ENCODE measurements at places on chromosomes 6 and 20. TPM values are rescaled to one million over a fixed set of nuclear protein-coding genes. Genes with fewer than 3 reads are reported as not detected.

The CD83 gene
- total RNA-seq = 46.9 TPM

The KATNA1 gene
- total RNA-seq = 21.9 TPM

The GSTA2 gene
- total RNA-seq = not detected

The TFAP2C gene
- total RNA-seq = not detected

The DAAM2 gene
- total RNA-seq = not detected
